ENCODE measurements at places on chromosomes 1 and 21.

DNA sequence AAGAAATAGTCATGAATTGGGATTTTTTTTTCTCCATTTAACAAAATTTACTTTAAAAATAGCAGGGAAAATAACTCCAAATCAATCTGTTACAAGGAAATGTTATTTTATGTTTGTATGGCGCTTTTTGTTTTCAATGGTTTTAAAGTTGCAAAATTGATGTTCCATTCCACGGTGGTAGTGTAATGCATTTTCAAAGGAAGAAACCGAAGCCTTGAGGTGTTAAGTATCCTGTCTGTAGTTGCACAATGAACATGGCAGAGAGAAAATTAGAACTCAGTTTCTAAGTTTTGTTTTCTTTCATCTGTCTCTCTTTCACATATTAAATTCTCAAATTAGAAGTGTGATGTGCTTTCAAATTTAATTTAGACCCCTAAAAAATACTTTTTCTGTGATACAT lies 841.8 kb downstream of the USP25 start:
- peak; percentile 41 for DNase-seq

DNA sequence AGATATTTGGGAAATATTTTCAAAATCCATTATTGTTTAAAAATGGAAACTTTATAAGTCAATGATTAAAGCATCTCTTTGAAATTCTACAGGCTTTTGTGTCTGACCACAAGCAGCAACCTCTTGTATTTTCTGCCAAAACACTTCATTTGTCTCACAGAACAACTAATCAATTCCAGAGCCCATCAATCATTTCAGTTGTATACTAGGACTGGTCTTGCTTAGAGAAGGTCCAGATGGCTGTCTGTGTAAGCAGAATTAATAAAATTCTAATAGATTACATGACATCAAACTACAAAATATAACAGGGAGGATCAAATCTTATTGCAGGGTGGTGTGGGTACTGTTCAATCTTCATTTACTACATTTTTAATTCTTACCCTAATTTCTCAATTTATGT lies 76.4 kb downstream of the ACBD6 start:
- DNase-seq = no peak

DNA sequence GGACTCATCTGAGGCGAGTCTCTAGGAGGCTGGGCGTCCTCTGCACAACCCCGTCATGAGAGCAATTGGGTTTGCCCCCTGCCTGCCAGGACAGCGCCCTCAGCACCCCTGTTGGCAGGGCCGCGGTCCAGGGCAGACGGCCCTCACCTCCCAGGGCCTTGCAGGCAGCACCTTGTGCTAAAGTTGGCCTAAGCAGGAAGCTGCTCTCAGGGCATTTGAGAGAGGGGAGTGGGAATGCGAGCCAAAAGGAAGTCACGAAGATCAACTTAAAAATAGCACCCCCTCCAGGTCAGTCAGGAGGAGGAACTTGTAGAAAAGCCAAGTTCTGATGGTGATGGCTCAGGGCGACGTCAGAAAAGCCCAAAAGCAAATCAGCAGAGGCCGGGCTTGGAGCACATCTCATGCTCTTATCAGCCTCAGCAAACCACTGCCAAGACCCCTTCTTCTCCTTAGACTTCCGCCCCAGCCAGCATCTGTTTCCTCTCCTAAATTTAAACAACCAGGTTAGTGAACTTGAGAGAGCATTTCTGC lies 12.6 kb upstream of the ADORA3 start:
- DNase-seq = peak; percentile 52

DNA sequence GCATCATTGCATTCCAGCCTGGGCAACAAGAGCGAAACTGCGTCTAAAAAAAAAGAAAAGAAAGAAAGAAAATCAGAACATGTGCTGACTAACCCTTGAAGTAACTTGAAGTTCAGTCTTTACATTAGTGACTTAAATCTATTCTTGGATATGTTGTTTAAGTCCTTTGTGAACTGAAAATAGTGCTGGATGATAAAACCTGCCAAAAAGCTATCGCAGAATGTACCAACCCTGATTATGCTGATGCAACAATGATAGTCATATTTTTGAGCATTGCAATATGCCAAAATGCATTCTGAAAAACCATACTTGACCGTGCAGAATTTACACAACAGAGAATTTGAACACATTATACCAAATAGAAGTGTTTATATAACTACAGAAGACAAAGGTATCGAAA lies 30.7 kb downstream of the SHISAL2A start:
- DNase-seq = no peak

GRCh38 chr1:116436611-116436970 lies 63.5 kb downstream of the ATP1A1 start:
- DNase-seq = no peak

DNA sequence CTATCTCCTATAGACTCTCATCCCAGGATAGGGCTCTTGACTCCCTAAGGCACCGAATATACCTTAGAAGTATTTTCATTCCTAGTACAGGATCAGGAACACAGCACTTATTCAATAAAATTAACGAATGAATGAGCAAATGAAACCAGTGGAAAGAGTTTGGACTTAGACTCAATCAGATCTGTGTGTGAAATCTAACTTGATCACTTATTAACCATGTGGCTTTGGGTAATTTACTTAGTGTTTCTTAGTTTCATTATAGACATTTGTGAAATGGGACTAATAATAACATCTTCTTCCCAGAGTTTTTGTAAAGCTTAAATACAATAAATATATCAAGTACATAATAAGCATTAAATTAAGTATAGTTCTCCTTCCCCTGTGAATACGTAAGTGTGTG lies 230.1 kb downstream of the ADGRL2 start:
- DNase-seq = no peak

GRCh38 chr1:10470043-10470442 lies 2.3 kb downstream of the DFFA start:
- no peak for DNase-seq

GRCh38 chr1:244074559-244075171 lies 23.6 kb downstream of the ZBTB18 start:
- no peak for DNase-seq

GRCh38 chr1:99674115-99675064 lies 28.5 kb downstream of the PALMD start:
- peak; percentile 50 for DNase-seq

GRCh38 chr1:96362623-96363022 lies 359.0 kb upstream of the PTBP2 start:
- DNase-seq = peak; percentile 98

DNA sequence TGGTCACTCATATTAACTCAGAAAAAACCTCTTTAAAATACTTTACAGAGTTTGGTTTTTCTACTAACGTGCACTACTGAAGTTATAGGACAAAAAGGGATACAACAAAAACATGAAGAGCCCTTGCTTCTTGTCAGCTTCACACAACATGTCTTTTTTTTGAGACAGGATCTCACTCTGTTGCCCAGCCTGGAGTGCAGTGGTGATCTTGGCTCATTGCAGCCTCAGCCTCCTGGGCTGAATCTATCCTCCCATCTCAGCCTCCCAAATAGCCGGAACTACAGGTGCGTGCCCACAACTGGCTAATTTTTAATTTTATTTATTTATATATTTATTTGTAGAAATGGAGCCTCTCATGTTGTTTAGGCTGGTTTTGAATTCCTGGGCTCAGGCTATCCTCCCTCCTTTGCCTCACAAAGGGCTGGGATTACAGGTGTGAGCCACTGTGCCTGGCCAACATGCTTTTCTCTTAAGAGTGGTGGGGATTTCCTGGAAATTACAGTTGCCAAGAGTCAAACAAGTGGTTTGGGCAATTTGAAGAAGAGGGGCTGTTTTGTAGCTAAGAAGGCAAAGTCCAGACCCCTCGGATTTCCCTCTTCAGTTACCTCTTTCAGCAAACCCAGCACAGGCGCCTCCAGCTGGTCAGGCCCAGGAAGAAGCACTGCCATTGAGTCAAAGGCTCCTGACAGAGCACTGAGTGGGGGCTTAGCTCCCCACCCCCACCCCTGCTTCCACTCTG lies 6.4 kb upstream of the SMPDL3B start:
- no peak for DNase-seq

DNA sequence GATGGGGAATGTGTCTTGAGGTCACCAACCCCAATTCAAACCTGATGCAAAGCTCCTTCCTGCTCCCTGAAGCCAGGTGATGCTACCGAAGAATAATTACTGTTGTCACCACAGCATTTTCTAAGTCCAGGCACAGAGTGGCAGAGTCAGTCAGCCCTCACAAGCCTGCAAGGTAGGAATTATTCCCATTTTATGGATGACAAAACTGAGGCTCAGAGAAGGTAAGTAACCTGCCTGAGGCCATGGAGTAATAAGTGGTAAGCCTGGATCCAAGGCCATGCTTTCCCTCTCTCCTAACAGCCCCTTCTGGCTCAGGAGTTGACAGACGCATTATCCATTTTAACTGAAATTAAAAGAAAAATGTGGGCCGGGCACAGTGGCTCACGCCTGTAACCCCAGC lies 23.0 kb downstream of the CTNNBIP1 start:
- no peak for DNase-seq

GRCh38 chr1:174114788-174115448 lies 44.4 kb upstream of the RABGAP1L start:
- DNase-seq = peak; percentile 79

GRCh38 chr1:231883382-231883781 lies 256.8 kb downstream of the DISC1 start:
- no peak for DNase-seq

- no peak for DNase-seq
Observed at GRCh38 chr1:209899948-209900347, 38.1 kb upstream of the SYT14 start.

GRCh38 chr21:27425574-27425973 lies 458.7 kb upstream of the ADAMTS5 start:
- DNase-seq = no peak

GRCh38 chr1:78291872-78292271 lies 198.9 kb upstream of the PTGFR start:
- no peak for DNase-seq

DNA sequence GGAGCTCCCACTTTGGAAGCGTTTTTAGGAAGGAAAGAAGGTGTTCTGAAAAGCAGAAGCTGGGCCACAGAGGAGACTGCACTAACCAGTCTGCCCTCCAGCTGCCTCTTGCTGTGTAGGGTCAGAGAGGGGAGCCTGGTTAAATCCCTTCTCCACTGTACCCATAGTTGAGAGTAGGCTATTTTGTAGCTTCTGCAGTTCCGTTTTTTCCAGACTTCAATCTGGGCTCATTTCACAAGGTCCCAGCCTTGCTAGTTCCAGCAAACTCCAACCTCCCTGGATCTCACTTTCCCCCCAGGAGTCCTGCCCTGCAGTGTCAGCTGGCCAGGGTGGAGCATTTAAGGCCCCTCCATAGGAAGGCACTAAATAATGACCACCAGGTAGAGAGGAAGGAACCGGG lies 11.0 kb downstream of the TNN start:
- no peak for DNase-seq

- DNase-seq = no peak
Observed at GRCh38 chr1:147235822-147236221, 6.7 kb upstream of the CHD1L start.

DNA sequence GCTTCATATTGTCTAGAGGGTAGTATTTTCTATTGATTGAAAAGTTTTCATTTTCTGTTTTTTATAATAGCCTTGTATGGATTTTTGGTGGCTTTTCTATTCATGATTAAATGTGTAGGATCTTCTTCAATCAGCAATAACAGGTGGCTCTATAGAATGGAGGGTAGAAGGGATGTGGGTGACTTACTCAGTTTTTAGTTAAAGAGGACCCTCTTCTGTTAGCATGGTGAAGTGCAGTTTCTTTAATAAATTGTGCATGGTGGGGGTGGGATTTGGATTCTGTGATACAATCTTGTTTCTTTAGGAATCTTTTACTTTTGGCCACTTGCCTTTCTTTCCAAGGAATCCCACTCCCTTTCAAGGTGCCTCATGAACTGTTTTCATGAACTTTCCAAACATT lies 64.7 kb downstream of the SLC35A3 start:
- peak; percentile 18 for DNase-seq

All from bronchial epithelial cell (primary cell).